Stimulated activated CD4-positive, alpha-beta T cell treated with anti-CD3 and anti-CD28 coated beads, Interleukin-15, amount 100 ng/mL, for 1 hour (primary cell): ENCODE measurements at places on chromosomes 5 and 9.

DNA sequence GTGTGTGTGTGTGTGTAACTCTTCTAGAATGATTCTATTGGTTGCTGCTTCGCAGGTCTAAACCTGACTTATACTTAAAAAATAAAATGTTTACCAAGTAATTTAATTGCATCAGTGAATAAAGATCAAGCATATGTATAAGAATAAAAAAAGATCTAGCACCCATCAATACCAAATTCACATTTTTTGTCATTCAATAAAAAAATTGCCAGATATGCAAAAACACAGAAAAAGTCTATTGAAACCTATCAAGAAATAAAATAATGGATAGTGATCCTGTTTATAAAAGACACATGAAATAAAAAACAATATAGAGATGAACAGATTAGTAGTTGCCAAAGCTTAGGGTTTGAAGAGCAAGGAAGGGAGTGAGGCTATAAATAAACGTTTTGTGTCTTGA is 2095.0 kb upstream of the ACO1 start:
- DNase-seq = no peak

- no peak for DNase-seq
These were observed 31.1 kb downstream of the RPS23 start for GRCh38 chr5:82246960-82247574.

DNA sequence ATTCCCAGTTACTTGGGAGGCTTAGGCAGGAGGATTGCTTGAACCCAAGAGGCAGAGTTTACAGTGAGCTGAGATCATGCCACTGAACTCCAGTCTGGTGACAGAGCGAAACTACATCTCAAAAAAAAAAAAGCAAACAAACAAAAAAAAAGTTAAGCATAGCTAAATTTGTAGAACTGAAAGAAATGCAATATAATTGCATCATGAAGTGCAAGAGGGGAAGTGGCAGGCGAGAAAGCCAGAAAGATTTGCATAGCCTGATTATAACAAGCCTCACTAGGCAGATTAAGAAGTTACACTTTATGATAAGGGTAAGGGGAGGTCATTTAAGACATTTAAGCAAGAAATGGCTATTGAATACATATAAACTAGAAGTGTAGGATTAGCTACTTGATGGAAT is 187.1 kb downstream of the EDIL3 start:
- no peak for DNase-seq

DNA sequence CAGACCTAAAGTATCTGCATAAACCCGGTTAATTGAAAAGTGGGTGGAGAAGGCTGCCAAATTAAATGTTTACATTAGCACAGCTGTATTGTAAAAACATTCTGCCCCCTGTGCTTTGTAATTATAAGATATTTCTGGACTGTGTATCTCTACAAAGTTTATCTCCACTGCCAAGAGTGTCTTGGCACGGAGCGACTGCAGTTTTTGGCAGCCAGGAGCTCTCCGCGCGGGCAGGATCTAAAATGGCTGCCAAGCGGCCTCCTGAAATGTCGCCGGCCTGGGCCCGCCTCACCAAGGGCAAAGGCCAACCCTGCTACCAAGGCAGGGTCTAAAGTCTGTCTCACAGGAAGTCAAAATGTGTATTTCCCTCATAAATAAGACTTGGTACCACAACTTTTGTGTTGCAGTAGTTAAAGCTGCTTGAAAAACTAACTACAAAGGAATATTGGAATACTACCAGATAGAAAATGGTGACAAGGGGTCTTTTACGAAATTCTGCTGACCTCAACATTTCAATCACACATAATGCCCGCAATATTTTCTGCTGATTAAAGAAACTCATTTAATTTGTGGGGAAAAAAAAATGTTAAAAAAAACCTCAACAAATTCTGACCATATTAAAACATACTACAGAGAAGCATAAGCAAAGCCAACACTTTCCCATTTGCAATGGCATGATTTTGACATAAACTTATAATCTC is 110.4 kb downstream of the NFIB start:
- DNase-seq = no peak

- no peak for DNase-seq
These were observed 516.9 kb downstream of the CTNND2 start for GRCh38 chr5:11387382-11387781.

GRCh38 chr9:18979367-18979766 is 53.6 kb downstream of the SAXO1 start:
- DNase-seq = no peak

GRCh38 chr5:74441616-74442015 is 198.9 kb downstream of the ENC1 start:
- DNase-seq = no peak

DNA sequence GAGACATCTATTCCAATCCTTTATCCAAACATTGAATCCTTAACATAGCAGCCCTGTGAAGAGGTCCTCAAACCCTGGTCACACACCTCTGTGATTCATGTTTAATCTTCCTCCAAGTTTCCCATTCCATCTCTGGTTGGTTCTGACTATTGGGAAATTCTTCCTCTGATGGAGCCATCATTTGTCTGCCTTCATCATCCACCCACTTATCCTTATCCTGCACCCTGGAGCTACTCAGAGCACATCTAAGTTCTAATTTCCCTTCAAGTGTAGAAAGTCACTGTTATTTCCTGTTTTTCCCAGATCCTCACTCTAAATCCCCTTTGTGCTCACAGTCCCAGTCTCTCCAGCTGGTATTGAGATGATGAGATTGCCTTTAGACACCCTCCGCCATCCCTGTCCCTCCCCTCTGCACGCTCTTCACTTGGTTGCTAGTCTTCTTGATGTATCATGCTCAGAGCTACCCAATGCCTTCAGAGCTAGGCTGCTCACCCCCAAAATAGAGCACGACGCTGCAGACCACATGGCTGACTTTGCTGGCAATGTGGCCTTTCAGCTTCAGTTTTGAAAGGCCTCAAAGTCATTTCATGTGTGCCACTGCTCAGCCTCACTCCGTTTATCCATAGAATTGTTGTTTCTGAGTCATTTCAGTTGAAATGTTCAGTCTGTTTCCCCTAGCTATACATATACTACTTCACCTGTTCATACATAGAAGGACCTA is 154.3 kb downstream of the PALM2AKAP2 start:
- no peak for DNase-seq

DNA sequence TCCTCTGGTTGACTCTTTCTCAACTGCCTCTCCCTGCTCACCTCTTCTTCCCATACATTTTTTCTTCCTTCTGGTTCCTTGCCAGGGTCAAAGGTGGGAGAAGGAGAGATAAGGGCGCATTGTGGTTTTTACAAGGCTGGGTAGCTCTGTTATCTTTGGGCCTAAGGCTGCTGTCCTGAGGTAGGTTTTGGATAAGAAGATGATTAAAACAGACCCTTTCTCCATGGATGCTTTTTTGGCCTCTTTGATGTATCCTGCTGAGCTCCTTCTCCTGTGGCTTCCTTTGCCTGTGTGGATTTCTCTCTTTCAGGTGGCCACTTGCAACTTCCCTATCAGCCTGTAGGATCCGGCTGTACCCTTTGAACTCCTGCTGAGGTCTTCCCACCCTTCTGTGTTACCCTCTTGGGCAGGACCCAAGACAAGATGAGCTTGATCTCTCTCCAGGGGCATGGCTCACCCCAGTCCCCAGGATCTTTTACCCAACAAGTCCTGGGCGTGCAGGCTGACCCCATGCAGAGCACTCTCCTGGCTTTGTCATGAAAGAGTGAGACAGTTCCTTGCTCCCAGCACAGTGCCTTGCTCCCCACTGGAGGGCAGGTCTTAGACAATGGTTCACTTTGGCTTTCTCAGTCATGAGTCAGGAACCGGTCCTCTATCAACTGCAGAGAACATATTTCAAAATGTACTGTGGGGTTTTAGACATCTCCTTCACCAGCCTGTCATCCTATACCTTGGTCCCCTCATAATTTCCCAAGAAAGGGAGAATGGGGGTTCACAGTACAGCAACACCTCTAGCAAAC is 197.9 kb downstream of the TLE4 start:
- DNase-seq = no peak

GRCh38 chr9:3058409-3058808 is 214.5 kb upstream of the PUM3 start:
- no peak for DNase-seq

- no peak for DNase-seq
These were observed 154.1 kb upstream of the PAPPA start for GRCh38 chr9:115999498-115999897.

- DNase-seq = no peak
These were observed 117.0 kb downstream of the CSNK1G3 start for GRCh38 chr5:123628860-123629544.

DNA sequence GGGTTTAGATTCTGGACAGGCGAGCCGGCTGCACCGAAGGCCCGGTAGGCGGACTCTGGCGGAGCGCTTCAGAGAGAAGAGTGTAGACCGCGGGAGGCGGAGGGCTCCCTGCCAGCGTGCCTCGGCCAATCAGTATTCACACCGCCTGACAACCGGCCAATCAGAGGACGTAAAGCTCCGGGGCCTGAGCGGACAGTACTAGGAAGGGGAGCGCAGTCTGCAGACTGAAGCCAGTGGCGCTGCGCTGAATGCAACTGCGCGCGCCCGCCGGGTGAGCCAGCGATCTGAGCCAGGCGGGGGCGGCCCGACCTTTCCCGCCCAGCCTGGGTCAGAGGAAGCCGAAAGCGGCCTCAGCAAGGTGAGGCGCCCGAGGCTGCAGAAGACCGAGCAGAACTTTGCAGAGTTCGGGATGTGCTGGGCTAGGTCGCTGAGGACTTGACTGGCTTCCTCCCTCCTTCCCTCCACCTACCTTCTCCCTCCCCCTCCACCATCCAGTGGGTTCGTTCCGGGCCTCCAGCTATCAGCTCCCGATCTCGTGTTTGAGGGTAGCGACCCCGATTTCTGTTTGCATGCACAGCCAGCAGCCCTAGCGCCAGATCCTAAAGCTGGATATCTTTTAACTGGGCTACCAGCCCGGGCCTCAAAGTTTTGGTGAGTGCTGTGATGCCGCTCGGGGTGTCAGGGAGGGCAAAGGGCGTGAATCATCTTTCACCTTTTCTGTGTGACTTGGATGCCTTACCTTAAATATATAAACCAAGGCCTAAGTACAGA is at the start of gene DMRT2:
TSS of gene DMRT2 (plus strand) at position 233 of the 771 bp plus-strand sequence. CDS start 1,257 bp downstream, outside the sequence.
- no peak for DNase-seq

- DNase-seq = no peak
These were observed 992 bp upstream of the RPP25L start for GRCh38 chr9:34612788-34613390.

GRCh38 chr5:55308254-55308836 is 556 bp downstream of the MTREX start:
- DNase-seq = no peak

- DNase-seq = no peak
These were observed 1800.2 kb downstream of the MAT2B start for GRCh38 chr5:165305596-165305995.

GRCh38 chr9:85421641-85422040 is 320.1 kb downstream of the AGTPBP1 start:
- no peak for DNase-seq
